ENCODE measurements at places on chromosomes 1 and 21.

GRCh38 chr1:199447906-199448305, 579.6 kb upstream of the NR5A2 start:
- DNase-seq = no peak

DNA sequence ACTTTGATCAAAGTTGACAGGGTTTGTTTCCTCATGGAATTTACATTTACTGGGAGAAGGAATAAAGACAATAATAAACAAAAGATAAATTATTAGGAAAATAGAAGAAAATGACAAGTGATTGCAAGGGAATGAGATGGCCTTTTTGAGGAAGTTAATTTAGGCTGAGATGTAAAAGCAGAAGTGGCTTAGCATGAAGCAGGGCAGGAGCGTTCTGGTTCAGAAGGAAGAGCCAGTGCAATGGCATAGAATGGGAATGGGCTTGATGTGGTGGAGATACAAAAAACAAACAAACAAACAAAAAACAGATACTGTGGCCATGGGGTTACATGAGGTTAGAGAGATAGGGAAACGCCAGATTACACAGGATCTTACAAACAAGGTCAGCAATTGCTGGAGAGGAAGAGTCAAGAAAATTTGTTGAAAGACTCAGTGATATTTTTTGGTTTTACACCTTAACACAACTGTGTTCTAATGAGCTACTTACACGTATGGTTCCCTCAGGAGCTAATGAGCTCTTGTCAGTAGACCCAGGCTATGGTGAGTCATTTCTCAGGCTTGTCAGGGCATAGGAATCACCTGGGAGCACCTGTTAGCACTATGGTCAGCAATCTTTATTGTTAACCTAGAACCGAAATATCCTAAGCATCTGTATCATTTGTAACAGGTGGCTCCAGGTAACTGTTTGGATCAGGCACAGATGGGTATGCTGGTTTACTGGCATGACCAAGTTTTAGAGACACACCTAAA, 8.7 kb upstream of the CADM3 start:
- DNase-seq = no peak

GRCh38 chr1:156497078-156497742, 3.4 kb downstream of the MEF2D start:
- no peak for DNase-seq

- no peak for DNase-seq
Measured at GRCh38 chr1:20194224-20194623, 7.9 kb upstream of the PLA2G2C start.

- no peak for DNase-seq
Measured at GRCh38 chr1:168505006-168505405, 38.8 kb downstream of the XCL2 start.

GRCh38 chr1:98078596-98078995, 157.8 kb upstream of the DPYD start:
- peak; percentile 60 for DNase-seq

GRCh38 chr1:224609333-224609732, 6.8 kb upstream of the CNIH3 start:
- DNase-seq = no peak

- peak; percentile 100 for DNase-seq
Measured at GRCh38 chr1:117093091-117093534, 28.4 kb downstream of the TRIM45 start.

GRCh38 chr1:18597160-18598042, 33.2 kb upstream of the PAX7 start:
- DNase-seq = peak; percentile 33

GRCh38 chr1:188194916-188195315, 1366.2 kb downstream of the PLA2G4A start:
- no peak for DNase-seq

- no peak for DNase-seq
Measured at GRCh38 chr1:199042193-199042592, 403.4 kb downstream of the PTPRC start.

DNA sequence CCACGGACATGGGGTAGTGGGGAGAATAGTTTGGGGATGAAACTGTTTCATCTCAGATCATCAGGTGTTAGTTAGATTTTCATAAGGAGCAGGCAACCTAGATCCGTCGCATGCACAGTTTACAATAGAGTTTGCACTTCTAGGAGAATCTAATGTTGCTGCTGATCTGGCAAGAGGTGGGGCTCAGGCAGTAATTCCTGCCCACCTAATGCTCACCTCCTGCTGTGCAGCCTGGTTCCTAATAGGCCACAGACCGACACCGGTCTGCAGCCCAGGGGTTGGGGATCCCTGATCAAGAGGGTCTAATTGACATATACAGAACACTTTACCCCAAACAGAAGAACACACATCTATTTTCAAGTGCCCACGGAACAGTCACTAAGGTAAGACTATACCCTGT, 275.1 kb downstream of the PTPRU start:
- no peak for DNase-seq

GRCh38 chr1:228646717-228647522, 88.4 kb upstream of the RHOU start:
- peak; percentile 54 for DNase-seq

GRCh38 chr1:149932474-149932873, 4.2 kb downstream of the MTMR11 start:
- DNase-seq = no peak

DNA sequence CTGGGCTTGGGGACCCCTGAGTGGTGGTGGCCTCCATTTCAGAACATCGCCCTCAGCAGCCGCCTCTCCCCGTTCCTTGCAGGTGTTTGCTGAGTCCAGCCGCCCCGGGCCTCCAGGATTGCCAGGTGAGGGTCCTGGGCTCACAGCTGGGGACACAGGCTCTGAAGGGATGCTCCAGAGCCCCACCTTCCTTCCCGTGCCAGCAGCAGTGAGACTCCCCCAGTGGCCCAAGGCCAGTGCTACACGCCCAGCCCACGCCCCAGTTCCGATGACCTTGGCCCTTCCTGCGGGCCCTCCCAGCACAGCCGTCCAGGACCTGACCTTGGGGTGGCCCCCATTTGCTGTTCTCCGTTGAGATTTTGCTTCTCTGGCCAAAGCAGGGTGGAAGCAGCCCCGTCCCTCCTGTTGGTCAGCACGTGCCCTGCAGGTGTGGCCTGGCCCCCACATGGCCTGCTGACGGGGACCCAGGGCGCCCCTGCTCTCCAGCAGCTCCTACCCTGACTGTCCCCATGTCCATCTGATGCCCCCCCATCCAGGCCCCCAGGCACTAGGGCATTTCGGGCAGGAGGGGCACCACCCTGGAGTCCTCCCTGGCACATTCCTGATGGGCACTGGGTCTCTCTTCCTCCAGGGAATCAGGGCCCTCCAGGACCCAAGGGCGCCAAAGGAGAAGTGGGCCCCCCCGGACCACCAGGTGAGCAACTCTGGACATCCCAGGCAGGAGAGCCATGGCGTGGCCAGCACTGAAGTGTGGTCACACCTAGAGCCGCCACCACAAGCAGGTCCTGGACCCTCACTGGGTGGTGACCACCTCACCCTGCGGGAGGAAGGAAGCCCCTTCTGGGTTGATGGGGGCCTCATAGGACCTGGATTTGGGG, 45.0 kb downstream of the SLC19A1 start:
- no peak for DNase-seq

DNA sequence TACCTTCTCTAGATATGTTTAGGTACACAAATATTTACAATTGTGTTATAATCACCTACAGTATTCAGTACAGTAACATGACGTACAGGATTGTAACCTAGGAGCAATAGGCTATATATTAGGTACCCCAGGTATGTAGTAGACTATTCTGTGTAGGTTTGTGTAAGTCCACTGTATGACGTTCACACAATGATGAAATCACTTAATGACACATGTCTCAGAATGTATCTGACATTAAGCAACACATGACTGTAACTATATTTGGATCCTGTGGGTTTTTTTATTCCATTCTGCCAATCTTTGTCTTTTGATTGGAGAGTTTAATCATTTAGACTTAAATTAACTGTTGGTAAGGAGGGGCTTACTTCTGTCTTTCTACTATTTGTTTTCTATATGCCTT, 52.1 kb downstream of the STYXL2 start:
- DNase-seq = peak; percentile 18

GRCh38 chr1:211632117-211632807, 43.2 kb downstream of the NEK2 start:
- no peak for DNase-seq

DNA sequence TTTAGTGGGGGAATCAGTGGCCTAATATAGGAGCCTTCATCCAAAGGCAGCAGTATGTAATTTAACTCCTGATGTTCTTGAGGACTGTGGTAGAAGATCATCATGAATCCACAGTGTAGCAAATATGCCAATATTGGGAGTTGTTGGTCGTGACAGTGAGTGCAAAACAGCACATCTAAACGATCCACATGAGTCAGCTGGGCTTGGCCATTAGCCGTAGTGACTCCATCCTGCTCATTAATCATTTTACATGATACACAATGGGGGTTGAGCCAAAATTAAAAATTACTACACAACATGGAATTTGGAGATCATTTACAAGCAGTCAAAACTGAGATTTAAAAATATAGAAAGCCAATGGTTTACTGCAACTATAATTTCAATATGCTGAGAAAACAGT, 653.9 kb upstream of the CAMK1G start:
- peak; percentile 79 for DNase-seq

GRCh38 chr1:236489710-236490377, 33.9 kb upstream of the LGALS8 start:
- peak; percentile 65 for DNase-seq

DNA sequence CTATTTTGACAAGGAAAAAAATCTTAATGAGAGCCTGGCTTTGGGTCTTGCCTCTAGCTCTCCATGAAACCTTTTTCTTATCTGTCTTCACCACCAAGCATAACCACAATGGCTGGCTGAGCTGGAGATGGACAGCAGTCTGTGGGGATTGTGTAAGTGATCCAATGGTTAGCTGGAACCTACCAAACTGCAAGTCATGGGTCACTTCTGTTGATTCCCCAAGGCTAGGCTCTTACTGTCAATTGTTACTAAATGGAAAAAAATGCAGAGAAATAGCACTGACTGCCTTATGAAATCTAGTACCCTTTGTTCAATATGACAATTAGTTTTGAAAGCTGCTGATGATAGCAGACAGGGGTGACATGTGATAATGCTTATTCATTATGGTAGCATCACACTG, 359.0 kb downstream of the ST6GALNAC3 start:
- DNase-seq = peak; percentile 19

- no peak for DNase-seq
Measured at GRCh38 chr21:33478182-33478581, 1.6 kb downstream of the TMEM50B start.

- no peak for DNase-seq
Measured at GRCh38 chr1:167210966-167211674, 9.6 kb upstream of the POU2F1 start.

DNA sequence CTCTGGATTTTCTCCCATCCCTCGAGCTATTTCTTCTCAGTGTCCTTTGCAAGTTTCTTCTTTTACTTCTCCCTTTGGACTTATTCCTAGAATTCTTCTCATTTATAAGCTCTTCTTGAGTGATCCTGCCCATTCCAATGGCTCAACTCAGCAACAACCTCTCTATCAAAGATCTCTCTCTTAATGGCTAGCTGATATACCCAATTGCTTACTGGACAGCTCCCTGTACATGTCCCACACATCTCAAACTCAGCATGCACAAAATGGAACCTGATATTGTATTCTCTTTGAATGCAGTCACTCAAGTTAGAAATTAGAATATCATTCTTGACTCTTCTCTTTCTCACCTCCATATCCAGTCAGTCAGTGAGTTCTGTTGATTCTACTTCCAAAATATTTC, 48.6 kb downstream of the SLC25A24 start:
- no peak for DNase-seq

- no peak for DNase-seq
Measured at GRCh38 chr1:231776757-231777062, 150.1 kb downstream of the DISC1 start.

DNA sequence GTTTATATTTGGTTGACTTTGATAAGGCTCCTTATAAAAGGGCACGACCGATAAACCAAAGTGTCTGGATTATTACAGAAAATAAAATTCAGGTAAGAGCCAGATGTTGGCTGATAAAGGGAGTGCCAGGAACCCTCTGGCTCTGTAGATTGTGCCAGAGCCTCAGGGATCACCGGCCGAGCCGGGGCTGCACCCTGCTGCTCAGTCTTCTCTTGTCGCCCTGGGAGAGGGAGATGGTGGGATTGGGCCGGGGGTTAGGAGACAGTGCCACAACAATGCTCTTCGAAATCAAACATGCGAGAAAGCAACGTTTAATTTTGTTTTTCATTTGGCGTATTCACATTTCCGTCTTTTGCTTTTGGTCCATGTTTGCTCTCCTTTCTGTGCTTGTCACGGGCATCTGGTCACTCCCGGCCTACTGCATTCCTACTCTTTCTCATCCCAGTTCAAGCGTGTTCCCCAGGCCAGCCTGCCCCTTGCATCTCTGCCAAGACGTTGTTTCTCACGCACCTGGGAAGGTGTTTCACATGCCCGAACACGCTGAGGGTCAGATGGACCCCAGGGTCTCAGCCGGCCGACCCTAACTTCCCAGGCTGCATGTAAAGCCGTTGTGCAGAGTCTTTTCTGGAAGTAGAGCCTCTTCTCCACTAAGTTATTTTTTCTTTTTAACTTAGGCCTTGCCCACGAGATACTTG, 18.8 kb upstream of the C2CD2 start:
- no peak for DNase-seq

GRCh38 chr1:1858382-1859086, 32.4 kb downstream of the GNB1 start:
- DNase-seq = peak; percentile 86

- no peak for DNase-seq
Measured at GRCh38 chr1:39360731-39361130, 130.7 kb upstream of the BMP8A start.

DNA sequence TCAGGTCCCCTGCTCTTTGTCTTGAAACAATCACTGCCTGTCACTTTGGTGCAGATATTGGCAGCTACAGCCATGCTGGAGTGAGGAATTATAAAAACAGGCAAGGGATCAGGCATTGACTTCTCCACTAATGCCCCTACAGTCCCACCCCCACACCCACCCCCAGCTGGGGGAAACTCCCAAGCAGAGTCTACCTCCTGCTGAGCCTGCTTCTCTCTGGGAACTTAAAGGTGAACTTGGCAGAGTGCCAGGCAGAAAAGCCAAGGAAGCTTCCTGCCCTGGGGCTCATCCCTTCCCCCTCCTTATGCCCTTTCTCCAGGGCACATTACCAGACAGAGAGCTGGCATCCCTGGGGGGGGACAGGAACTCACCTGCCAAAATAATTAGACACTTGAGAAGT, 6.7 kb downstream of the NCMAP start:
- no peak for DNase-seq

DNA sequence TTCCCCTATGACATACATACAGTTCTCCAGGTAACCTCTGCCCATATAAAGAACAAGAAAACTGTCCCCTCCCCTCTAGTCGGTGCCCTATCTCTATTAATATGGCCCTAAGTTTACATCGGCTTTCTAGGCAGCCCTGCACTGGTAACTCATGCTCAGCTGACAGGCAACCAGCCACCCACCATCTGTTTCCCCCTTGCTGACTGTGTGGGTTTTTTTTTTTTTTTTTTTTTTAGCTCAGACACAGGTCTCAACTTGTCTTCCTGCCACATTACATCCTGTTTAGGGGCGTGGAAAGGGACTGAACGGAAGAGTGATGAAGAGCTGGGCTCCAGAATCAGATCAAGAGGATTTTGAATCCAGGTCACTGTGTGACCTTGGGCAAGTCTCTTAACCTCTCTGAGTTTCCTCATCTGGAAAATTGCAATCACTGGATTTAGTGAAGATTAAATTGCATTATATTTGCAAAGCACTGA, 14.0 kb downstream of the LAPTM5 start:
- no peak for DNase-seq

All from fibroblast of mammary gland (primary cell).